ENCODE measurements at places on chromosomes 1 and 21.

- no peak for DNase-seq
These were observed 177.4 kb upstream of the NRIP1 start for GRCh38 chr21:15241997-15242736.

- no peak for DNase-seq
These were observed 155.0 kb downstream of the PCNX2 start for GRCh38 chr1:233140499-233140898.

DNA sequence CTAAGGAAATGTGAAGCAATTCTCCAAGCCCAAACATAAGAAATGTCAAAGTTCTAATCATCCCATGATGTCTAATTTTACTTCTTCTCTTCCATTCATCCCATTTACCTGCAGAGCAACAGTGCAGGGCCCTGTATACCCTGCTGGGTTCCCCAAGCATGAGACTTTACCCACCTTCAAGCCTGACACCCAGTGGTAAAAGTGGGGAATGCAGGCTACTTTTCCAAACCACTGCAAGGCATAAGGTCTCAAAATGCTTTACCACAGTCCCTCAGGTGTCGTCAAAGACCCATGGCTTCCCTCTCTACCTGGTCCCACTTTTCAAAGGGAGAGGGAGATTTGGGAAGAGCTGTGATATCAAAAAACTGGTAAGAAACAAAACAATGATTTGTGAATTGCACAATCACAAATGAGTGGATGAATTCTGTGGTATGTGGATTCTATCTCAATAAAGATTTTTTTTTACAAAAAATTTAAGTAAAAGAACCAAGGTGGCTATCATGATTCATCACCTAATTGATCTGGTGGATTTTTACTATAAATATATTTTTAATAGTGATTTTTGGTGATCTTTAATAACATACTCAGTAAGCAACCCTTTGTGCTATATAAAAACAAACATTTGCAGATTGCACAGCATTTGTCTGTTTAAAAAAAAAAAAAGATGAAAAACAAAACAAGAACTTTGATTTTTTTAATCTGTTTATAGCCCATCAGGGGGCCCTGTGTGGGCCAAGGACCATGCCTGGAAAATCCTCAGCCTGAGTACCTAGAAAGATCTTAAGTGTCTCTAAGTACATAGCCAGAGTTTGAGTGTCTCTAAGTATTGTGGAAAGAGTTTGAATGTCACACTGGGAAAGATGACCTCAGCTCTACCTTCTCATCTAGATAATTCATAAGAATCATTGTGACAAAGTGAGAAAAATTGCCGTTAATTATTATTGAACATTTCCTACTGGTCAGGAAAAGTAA is 73.1 kb upstream of the GJB5 start:
- DNase-seq, result peak; percentile 58

- no peak for DNase-seq
These were observed 64.1 kb downstream of the TMCO4 start for GRCh38 chr1:19735440-19736127.

- no peak for DNase-seq
These were observed 571.6 kb downstream of the AJAP1 start for GRCh38 chr1:5225707-5226704.

- DNase-seq, result no peak
These were observed 71.5 kb upstream of the RGS2 start for GRCh38 chr1:192737306-192737705.

DNA sequence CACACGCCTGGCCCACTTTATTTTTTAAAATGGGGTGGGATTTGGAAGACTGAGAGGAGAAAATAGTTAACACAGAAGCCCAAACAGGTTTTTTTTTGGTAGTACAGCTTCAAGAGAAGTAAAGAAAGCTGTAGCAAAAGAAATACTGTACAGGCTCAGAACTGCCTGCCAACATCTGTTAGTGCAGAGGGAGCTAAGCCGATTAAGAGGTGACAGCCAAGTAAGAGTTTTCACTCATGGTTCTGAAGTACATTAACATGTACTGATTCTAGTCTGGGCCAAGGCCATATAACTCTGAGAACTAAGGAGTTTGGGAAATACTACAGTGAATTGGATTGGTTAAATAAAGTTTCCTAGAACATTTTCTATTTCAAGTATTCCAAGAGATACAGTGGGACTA is 51.6 kb downstream of the EIF2B3 start:
- DNase-seq, result no peak

All from stimulated activated CD4-positive, alpha-beta T cell treated with anti-CD3 and anti-CD28 coated beads, Interleukin-2, amount 100 ng/mL, for 48 hours (primary cell).